ENCODE measurements at places on chromosomes 1 and 21.

DNA sequence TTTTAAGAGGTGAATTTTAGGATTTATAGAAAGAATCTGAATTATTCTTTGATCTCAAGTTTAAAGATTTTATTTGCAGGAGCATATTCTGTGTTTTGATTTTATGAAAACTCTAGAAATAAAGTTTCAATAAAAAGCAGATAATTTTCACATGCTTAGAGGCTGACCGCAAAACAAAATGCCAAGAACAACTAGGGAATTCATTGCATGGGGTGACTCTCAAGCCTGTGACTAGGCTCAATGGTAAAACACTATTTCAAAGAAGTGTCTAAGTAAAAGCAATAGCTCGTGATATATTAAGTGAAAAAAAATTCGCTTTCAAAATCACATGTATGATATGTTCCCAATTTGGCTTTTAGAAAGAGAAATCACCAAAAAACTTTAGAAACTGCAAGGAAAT lies 49.6 kb downstream of the RPL5 start:
- DNase-seq = no peak

DNA sequence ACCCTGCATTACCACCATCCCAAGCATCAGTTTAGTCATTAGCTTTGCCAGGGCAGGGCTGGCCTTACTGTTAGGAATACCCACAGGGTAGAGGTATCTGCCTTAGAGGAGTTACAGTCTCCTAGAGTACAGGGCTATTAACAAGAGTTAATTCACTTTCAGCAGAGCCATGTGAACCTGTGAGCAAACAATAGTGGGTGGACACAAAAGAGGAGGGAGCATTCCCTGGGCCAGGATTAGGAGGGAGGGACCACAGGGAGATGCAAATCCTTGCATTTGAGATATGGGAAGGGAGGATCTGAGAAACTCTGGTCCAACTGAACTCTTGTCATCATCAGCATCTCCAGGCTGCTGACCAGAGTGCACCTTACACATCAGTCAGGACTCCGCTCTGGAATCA lies 51.1 kb upstream of the IGSF21 start:
- no peak for DNase-seq

- no peak for DNase-seq
Measured at GRCh38 chr1:247281001-247281574, 25.2 kb downstream of the VN1R5 start.

DNA sequence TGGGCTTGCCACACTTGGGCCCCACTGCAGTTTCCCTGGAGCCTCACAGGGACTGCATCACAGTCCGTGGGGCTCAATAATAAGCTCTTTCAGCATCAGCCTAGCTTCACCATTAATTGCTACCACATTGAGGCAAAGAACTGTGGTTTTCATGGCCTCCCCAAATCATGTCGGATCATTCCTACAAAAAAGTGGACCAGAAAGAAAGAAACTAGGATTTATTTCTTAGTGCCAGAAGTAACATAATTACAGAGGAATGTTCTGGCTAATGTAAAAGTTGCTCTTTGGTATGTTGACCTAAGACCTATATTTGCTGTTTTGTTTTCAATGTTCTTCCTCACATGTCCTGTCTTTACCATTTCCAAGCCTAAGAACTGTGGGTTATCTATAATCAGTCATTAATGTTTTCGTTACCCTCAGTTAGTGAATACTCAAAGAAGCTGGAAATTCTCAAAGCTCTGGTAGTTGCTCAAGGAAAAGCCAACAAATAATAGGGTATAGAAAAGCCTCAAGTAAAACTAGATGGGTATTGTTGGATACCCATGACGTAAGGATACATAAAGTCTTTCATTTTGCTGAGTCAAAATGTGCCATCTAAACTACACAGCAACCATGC lies 173.9 kb downstream of the LTN1 start:
- DNase-seq = peak; percentile 66

DNA sequence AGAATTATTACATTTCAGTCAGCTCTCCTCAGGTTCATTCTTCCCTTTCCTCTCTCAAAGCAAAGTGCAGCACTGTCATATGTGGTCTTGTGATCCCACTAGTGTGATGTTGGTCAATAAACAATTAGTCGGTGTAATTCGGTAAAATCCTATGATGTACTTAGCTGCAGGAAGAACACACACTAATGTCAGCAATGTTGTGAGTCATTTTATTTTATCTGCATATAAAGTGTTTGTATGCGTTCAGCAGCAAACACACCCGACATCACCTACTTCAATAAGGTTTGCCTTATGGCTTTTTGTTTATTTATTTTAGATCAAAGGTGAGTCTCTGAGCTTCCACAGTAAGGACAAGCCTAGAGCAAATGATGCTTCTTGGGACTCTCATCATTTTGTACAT lies 47.8 kb downstream of the PTPN14 start:
- DNase-seq = no peak

DNA sequence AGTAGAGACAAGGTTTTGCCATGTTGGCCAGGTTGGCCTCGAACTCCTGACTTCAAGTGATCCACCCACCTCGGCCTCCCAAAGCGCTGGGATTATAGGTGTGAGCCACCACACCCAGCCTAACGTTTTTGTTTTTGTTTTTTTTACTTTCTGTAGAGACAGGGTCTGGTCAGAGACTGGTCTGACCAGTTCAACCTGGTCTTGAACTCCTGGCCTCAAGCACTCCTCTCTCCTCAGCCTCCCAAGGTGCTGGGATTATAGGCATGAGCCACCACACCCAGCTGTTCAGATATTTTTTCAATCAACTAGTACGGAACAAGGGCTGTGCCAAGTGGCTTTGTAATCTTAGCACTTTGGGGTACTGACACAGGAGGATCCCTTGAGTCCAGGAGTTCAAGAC lies 209.5 kb downstream of the RERE start:
- DNase-seq = no peak

- DNase-seq = no peak
Measured at GRCh38 chr1:54872036-54872331, 15.0 kb downstream of the DHCR24 start.

DNA sequence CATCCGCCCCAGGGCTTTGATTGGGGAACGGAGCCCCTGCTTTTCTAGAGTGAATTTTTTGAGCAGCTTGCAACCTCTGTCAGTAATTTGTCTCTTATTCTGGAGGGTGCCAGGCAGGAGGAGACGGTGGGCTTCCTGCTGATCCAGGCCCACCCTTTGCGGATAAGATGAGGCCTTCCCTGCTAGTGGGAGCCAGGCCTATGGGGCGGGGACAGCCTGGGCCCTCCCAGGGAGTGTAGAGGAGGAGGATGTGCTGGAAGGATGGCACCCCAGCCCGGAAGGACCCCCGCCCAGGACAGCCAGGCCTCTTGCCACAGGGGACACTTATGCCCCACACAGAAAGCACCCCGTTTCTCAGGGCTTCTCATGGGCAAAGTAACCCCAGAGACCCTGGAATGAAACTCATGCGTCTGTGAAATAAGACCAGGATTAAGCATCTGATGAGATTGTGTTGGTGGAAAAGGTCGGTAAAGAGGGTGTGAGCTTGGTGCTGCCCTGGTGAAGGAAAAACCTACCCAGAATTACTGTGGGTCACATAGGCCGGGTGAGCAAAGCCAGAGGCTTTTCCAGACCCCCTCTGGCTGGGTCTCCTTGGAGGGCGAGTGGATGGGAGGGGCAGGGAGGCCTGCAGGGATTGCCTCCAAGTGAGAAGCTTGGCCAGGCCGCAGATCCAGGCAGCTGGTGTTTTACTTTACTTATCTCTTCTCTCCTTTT lies 118.7 kb downstream of the SIK1 start:
- DNase-seq = no peak

DNA sequence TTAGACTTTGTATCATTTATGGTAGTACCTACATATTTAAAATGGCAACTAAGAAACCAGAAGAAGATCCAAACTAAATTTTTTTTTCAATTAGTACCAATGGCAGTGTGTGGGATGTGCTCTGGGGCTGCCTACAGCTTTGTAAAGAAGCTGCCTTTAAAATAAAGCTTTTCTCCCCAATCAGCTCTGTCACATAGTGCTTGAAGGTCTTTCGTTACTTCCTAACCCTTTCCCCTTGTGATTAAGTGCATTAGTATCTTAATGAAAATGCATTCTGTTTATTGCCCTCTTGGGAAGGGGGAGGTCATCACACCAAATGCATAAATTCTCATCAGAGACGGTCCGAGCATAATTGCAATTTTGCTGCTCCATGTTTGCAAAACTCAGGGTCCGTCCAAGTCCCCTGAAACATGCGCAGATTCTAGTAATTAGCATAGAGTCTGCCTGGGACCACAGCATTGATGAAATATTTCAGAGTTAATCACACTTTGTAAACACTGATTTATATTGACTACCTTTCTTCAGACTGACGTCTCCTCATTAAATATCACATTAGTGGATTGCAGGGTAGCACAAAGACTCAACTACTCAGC lies 71.3 kb downstream of the ESRRG start:
- DNase-seq = no peak
